Uterus (tissue), 4 donors: ENCODE measurements at places on chromosomes 6 and 20. TPM values are rescaled to one million over a fixed set of nuclear protein-coding genes. Genes with fewer than 3 reads are reported as not detected.

DNA sequence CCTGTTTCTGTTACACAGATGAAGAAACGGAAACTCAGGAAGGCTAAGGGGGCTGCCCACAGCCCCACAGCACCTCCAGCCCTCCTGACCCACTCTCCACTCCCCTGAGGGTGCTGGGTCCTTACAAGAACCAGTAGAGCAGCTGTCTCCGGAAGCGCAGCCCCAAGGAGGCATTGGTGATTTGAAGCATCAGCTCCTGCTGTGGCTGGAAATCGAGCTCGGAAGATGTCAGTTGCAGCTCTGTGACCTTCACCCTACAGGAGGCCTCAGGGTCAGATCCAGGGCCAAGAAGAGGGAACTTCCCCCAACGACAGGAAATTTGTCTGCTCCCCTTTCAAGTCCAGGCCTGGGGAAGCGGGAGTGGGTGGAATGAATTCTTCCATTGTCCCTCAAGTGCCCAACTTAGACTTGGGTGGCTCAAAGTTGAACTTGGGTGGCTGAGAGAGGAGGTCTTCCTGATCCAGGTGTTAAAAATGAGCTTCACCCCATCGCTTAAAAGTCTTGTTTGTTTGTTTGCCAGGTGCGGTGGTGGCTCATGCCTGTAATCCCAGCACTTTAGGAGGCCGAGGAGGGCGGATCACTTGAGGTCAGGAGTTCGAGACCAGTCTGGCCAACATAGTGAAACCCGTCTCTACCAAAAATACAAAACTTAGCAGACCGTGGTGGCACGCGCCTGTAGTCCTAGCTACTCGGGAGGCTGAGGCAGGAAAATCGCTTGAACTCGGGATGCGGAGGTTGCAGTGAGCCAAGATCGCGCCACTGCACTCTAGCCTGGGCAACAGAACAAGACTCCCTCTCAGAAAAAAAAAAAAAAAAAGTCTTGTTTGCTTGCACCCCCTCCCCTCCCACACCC is 1.9 kb downstream of the PLTP start:
- no peak for DNase-seq

GRCh38 chr20:53098621-53099020 is 126.5 kb downstream of the TSHZ2 start:
- no peak for DNase-seq

GRCh38 chr6:14455427-14455826 is 337.9 kb downstream of the CD83 start:
- no peak for DNase-seq

- no peak for DNase-seq
These were observed 76.2 kb downstream of the TCP11 start for GRCh38 chr6:35064757-35065440.

Gene TRDN
- total RNA-seq = 1.6 TPM

DNA sequence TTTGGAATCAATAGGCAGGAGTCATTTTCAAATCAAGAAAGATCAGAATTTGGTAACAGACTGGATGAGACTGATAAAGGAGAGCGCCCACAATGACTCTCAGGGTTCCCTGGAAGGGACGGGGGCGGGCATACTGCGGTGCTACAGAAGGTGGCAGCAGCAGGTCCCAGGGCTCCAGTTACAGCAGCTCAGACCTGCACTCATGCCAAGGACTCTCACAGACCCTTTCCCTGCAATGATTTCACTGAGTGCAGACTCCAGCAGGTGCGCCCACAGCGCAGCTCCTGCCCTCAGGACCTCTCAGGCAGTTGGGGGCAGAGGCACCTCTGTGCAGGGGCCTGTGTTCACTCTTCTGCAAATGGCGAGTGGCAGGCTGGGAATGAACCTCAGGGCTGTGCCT is 359.8 kb downstream of the ZFAND3 start:
- no peak for DNase-seq

Gene MAP3K5
- 9.5 TPM for total RNA-seq

Gene SHLD1
- total RNA-seq = 5.0 TPM

DNA sequence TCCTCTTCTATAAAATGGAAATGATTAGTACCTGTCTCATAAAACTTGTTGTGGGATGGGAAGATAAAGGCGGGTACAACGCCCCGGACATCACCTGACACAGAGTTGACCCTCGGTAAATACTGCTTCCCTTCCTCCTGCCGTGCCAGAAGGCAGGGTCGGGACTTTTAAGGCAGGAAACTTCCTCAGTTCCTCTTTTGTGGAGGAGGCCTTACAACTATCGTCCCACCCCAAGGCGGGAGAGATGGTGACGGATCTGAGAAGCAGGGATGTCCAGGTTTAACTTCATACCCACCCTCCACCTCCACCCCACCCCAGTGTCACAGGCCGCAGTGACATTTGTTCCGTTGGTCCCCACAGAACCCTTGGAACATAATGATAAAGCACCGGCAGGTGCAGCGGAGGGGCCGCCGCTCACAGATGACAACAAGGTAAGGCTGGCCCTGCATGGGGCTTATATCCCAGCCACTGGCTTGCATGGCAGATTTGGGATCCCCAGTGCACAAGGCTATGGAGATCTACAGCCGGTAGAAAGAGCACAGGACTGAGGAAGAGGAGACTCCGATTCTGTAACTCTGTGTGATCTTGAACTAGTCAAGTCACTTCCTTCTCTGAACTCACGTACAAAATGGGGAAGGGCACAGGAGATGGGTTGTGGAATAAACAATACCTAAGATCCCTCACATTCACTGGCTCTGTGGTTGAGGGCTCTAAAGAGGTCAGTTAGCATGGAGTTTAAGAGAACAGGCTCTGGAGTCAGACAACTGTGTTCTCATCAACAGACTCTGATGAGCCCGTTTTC is 764 bp downstream of the DNTTIP1 start:
- no peak for DNase-seq

DNA sequence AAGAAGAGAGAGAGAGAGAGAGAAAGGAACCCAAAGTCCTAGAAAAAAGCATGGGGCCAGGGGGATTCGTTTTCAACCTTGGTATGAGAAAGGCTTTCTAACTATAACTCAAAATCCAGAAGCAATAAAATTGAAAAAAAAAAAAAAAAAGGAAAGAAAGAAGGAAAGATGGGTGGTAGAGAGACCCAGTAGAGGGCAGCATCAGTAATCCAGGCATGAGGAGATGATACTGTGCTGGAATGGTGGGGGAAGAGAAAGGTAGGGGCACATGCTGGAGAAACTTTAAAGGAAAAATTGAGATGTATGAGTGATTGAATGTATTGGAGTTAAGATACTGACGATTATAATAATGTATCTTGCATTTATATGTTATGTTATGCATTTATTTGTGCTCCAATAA is 1040.7 kb upstream of the FLRT3 start:
- no peak for DNase-seq

GRCh38 chr20:58709013-58709702 is 16.6 kb downstream of the NPEPL1 start:
- no peak for DNase-seq

GRCh38 chr20:47698142-47698541 is 87.1 kb downstream of the SULF2 start:
- no peak for DNase-seq

Gene LIN28B
- total RNA-seq = not detected

- no peak for DNase-seq
These were observed 254.7 kb downstream of the SMOC2 start for GRCh38 chr6:168695701-168696100.

- no peak for DNase-seq
These were observed 17.2 kb downstream of the SMPDL3A start for GRCh38 chr6:122806291-122806690.

Gene PXMP4
- total RNA-seq = 10.0 TPM

Gene TMEM151B
- not detected for total RNA-seq

DNA sequence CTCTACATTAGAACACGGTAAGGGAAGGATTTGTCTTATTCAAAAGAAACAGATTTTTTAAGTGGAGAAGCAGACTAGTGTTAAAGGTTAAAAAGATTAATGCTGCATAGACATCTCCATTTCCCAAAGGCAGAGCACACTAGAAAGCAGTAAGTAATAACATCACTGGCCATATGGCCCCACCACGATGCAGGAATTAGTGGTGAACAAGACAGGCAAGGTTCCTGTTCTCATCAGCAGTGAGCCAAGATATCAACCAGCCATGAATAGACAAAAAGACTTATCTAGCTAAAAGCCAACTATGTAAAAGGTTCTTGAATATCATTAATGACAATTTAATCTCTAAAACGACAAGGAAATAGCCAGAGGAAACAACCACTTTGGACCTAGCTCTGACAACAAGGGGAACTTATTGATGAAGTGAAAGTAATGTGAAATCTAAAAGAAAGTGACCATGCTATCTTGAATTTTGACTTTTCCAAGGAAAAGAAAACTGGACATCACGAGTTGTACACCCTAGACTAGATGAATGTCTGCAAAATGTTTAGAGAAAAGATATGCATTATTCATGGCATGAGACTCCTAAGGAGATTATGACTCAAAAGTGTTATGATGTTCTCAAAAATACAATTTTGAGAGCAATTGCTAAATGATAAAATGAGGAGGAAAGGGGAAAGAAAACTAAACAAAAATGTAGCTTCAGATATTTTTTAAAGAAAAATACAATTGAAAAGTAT is 157.9 kb upstream of the STXBP5 start:
- no peak for DNase-seq

Gene POPDC3
- 0.35 TPM for total RNA-seq

DNA sequence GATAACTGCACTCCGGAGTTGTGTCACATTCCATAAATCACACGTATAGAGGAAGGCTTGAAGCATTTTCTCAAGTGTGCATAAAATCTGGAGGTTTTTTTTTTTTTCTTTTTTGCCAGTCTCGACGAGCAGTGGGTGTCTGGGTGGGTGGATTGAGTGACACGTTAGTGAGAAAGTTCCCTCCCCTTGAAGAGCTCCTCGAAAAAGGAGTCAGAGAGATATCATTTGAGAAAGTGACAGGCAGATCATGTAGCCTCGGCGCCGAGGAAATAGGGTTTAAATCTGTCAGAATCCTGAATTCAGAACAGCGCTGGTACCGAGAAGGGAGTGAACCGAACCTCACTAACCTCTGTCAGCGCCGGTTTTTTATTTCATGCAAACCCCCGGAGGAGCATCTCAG is 269.5 kb upstream of the ARID1B start:
- DNase-seq = no peak

Gene ROS1
- not detected for total RNA-seq
